ENCODE measurements at places on chromosomes 1 and 21. TPM values are rescaled to one million over a fixed set of nuclear protein-coding genes. Genes with fewer than 3 reads are reported as not detected.

The OLFML3 gene
- total RNA-seq = 3.4 TPM

The ABCG1 gene
- 19.6 TPM for total RNA-seq

The DNASE2B gene
- not detected for total RNA-seq

The RXFP4 gene
- total RNA-seq = not detected

All from endothelial cell of umbilical vein (primary cell).